Thoracic aorta (tissue), 2 donors: ENCODE measurements at places on chromosomes 11 and 22. TPM values are rescaled to one million over a fixed set of nuclear protein-coding genes. Genes with fewer than 3 reads are reported as not detected.

DNA sequence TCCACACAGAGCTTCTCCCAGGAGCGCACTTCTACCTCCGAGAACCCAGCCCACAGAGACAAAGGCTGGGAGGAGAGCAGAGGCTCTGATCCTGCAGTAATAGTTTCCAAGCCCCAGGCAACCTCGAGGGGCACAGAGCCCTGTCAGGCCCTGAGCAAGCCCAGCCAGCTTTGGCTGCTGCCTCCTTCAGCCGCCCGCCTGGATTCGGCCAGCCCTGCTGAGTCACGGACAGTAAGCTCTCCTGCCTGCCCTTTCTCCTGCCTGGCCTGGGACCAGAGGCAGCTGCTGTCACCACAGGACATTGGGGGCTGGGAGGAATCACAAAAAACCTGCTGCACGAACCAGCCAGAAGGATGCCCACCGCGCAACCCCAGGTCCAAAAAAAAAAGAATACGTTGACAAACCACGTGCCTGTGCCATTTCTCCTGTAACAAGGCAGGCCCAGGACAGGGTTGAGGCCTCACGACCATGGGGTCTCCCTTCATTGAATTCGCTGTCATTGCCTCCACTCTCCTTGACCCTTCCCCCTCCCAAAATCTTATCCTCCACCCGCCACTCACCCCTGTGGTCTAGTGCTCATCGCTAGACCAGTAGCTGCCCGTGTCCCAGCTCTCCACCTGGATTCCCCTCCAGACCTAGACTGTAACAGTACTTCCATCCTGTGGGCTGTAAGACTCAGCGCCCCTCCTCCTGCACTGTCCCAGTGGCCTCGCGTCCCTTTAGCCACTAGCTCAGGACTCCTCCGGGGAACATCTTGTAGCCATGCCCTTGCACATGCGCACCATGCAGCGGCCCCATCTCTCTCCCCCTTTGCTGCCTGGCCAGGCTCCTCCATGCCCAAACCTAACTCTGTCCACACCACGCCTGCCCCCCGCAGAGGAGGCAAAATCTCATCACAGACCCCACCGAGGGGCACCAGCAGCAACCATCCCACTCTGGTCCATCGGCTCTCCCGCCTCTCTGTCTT, 7.4 kb upstream of the SLC22A12 start:
- H3K27me3 ChIP-seq: no peaks in the 10 kb centered on the region
- peaks cover 15% of the 10 kb centered on the region for H3K4me1 ChIP-seq
- no peaks in the 10 kb centered on the region for H3K36me3 ChIP-seq
- no peak for DNase-seq
- H3K4me3 ChIP-seq: no peak overlapping the region

DNA sequence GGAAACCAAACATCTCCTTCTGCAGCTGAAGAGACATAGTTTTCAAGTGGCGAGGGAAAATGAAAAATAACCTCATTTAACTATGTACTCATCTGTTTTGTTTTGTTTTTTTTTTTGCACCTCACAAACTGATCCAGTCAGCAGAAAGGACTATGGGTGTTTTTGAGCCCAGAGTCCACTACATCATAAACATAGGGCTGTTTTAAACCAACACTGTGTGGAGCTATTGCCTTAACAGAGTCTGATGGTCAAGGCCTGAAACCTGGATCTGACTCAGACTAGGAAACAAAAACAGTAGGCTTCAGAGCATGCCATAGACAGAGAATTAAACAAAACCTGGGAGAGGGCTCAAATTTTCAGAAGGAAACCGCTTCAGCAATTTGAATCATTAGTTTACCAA, 99.3 kb upstream of the FSHB start:
- no peaks in the 10 kb centered on the region for H3K4me1 ChIP-seq
- no peak for DNase-seq
- no peak overlapping the region for H3K4me3 ChIP-seq
- H3K27me3 ChIP-seq: no peaks in the 10 kb centered on the region

The C11orf87 gene
- total RNA-seq: not detected

DNA sequence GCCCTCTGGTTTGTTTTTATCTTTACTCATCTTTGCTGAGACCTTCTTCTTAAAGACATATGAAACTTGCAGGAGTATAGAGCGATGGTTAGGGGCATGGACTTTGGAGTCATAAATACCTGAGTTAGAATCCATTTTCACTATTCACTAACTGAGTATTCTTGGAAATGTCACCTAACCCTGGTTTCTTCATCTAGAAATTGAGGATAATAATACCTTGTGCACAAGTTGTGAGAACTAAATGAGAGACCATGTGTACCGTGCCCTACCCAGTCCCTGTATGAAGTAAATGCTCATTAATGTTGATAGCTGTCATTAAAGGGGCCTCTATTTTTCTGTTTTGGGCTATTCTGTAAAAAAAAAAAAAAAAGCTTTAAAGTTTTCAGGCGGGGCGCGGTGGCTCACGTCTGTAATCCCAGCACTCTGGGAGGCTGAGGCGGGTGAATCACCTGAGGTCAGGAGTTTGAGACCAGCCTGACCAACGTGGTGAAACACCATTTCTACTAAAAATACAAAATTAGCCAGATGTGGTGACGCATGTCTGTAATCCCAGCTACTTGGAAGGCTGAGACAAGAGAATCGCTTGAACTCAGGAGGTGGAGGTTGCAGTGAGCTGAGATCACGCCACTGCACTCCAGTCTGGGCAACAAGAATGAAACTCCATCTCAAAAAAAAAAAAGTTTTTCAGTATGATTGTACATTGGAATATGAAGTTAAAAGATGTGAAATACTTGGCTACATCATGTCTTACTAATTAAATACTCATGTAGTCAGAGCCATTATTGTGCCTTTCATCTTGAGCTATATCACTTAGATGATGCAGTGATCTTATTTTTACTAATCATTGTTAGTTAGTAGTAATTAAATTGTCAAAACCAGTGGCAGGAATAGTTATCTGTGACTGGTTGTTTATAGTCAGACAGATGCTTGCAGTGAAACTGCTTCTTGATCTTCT, 95.0 kb downstream of the AMOTL1 start:
- H3K27me3 ChIP-seq: no peaks in the 10 kb centered on the region
- no peak overlapping the region for H3K27ac ChIP-seq
- no peak for DNase-seq
- H3K4me3 ChIP-seq: no peak overlapping the region
- peaks cover 38% of the 10 kb centered on the region for H3K36me3 ChIP-seq

- H3K27me3 ChIP-seq: no peaks in the 10 kb centered on the region
- H3K27ac ChIP-seq: no peak within 1 kb of the TSS
- DNase-seq: no peak
- no peaks in the 10 kb centered on the region for H3K4me1 ChIP-seq
- H3K4me3 ChIP-seq: no peak within 1 kb of the TSS
Observed at GRCh38 chr11:19201737-19202605, at the start of gene CSRP3. CSRP3 (minus strand) TSS chr11:19201983; CDS start chr11:19192448, 9,535 bp downstream.

DNA sequence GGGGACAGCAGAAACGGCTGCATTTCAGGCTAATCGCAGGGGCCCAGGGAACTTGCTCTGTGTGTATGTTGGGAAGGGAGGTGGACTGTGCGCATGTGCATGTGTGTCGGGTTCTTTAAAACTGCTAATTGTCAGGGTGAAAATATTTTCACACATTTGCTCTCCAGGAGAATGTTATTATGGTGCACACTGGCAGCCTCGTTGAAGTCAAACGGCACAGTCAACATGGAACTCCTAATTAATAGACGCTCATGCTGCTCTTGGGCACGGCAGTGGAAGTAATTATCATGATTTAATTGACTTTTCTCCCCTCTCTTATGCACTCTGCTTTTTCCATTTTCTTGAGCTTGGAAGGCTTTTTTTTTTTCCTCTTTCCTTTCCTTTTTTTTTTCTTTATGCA, 92.6 kb downstream of the TSPAN18 start:
- H3K27ac ChIP-seq: no peak overlapping the region
- no peaks in the 10 kb centered on the region for H3K4me1 ChIP-seq
- no peak for DNase-seq
- no peak overlapping the region for H3K4me3 ChIP-seq
- H3K27me3 ChIP-seq: no peaks in the 10 kb centered on the region

The TPP1 gene
- total RNA-seq: 75.6 TPM

The IFITM1 gene
- total RNA-seq: 220 TPM

DNA sequence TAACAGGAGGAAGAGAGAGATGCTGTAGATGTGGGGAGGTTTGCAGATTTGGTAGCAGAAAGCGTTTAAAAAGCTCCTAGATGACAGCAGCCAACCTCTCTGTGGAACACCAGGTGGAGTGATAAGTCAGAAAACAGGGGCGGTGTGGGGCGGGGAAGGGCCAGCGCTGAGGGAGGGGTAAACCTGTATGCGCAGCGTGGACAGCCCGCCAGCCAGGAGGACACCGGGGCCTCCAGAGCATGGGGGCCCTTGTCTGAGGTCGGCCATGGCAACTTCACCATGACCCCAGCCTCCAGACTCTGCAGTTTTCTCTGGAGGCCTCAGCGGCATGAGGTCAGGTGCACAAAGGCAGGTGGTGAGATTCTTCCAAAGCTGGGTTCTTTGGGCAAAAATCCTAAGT, 423.7 kb downstream of the BRD1 start:
- H3K36me3 ChIP-seq: no peaks in the 10 kb centered on the region
- H3K4me3 ChIP-seq: no peak overlapping the region
- no peaks in the 10 kb centered on the region for H3K27me3 ChIP-seq
- no peak for DNase-seq

The OR52A1 gene
- total RNA-seq: not detected

The NEFH gene
- 0.85 TPM for total RNA-seq

- no peak overlapping the region for H3K4me3 ChIP-seq
- no peaks in the 10 kb centered on the region for H3K4me1 ChIP-seq
- no peak for DNase-seq
- H3K36me3 ChIP-seq: no peaks in the 10 kb centered on the region
- no peaks in the 10 kb centered on the region for H3K27me3 ChIP-seq
Observed at GRCh38 chr11:58433638-58434203, 5.8 kb upstream of the OR5B2 start.

DNA sequence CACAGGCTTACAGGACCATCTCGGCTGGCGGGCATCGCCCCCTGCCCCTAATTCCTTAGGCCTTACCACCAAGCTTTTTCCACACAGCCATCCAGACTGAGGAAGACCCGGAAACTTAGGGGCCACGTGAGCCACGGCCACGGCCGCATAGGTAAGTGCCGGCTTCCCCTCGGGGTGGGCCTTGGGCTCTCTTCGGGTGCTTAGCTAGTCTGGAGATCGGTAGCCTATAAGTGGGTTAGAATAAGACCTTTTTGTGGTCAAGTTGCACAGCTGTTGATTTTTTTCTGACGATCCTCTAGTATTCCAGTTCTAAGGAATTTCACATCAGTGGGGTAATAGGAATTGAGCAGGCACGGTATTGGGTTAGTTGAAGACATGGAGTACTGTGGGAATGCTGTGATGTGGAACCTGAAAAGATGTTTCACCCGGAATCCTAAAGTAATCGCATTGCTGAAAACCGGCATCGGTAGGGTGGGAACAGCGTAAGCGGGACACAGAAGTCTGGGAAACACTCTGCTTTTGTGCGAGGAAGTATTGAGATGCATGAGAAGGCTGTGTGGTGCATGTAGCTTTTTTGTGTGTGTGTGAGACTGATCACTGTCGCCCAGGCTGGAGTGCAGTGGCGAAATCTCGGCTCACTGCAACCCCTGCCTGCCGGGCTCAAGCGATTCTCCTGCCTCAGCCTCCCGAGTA, 669 bp downstream of the RPL27A start:
- H3K4me3 ChIP-seq: peak overlapping the region; percentile 72
- H3K36me3 ChIP-seq: peaks cover 27% of the 10 kb centered on the region
- H3K4me1 ChIP-seq: peaks cover 11% of the 10 kb centered on the region
- no peak for DNase-seq

GRCh38 chr11:32109138-32109537, 18.3 kb downstream of the RCN1 start:
- H3K27ac ChIP-seq: no peak overlapping the region
- H3K27me3 ChIP-seq: no peaks in the 10 kb centered on the region
- no peaks in the 10 kb centered on the region for H3K4me1 ChIP-seq
- H3K4me3 ChIP-seq: no peak overlapping the region

The PATE4 gene
- total RNA-seq: not detected

- H3K4me3 ChIP-seq: no peak overlapping the region
- no peaks in the 10 kb centered on the region for H3K36me3 ChIP-seq
- H3K27me3 ChIP-seq: no peaks in the 10 kb centered on the region
Observed at GRCh38 chr11:2311353-2312133, 9.7 kb downstream of the TSPAN32 start.

The FZD4 gene
- total RNA-seq: 75.2 TPM

- peaks cover 36% of the 10 kb centered on the region for H3K4me1 ChIP-seq
- no peaks in the 10 kb centered on the region for H3K36me3 ChIP-seq
- DNase-seq: no peak
- no peaks in the 10 kb centered on the region for H3K27me3 ChIP-seq
- no peak overlapping the region for H3K4me3 ChIP-seq
- no peak overlapping the region for H3K27ac ChIP-seq
Observed at GRCh38 chr22:28231441-28231840, 312.4 kb upstream of the PITPNB start.

GRCh38 chr22:42785706-42786499, 65.2 kb upstream of the A4GALT start:
- no peaks in the 10 kb centered on the region for H3K27me3 ChIP-seq
- DNase-seq: no peak
- no peak overlapping the region for H3K27ac ChIP-seq
- no peaks in the 10 kb centered on the region for H3K4me1 ChIP-seq
- H3K36me3 ChIP-seq: no peaks in the 10 kb centered on the region

GRCh38 chr22:20205464-20205963, 54.7 kb upstream of the CCDC188 start:
- H3K27ac ChIP-seq: no peak overlapping the region
- no peak for DNase-seq
- no peaks in the 10 kb centered on the region for H3K36me3 ChIP-seq

The IGSF22 gene
- not detected for total RNA-seq

The MS4A4A gene
- 44.9 TPM for total RNA-seq

The DKK3 gene
- 847 TPM for total RNA-seq

DNA sequence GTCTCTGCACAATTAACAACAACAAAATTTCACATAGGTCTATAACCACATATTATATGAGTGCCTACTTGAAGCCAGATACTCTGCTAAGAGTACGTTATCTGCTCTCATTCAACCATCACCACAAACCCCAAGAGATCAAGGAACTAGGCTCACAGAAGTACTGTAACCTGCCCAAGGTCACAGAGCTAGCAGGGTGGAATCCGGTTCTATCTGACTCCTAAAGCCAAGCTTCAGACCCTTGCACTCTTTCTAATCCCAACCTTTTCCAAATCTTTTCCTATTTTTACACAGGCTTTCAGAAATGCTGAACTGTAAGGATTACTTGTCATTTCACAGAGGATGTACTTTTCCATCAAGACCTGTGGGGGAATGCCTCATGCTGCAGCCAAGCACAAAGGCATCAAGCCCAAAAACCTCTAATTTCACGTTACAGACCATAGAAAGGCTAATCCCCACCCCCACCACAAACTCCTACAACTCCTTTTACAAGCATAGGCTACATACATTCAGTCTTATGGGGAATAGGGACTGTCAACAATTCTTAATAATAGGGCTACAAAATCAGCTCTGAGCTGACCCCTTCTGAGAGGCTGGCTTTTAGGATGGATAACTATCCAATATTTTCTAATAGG, 927 bp downstream of the PRCP start:
- DNase-seq: no peak
- H3K4me1 ChIP-seq: peaks cover 26% of the 10 kb centered on the region
- H3K4me3 ChIP-seq: peak overlapping the region; percentile 92
- peak overlapping the region; percentile 93 for H3K27ac ChIP-seq
- no peaks in the 10 kb centered on the region for H3K27me3 ChIP-seq
- H3K36me3 ChIP-seq: no peaks in the 10 kb centered on the region

GRCh38 chr11:111148121-111148520, 97.4 kb upstream of the POU2AF2 start:
- DNase-seq: no peak
- H3K27me3 ChIP-seq: no peaks in the 10 kb centered on the region
- no peak overlapping the region for H3K27ac ChIP-seq
- no peaks in the 10 kb centered on the region for H3K4me1 ChIP-seq

- no peak overlapping the region for H3K4me3 ChIP-seq
- no peaks in the 10 kb centered on the region for H3K4me1 ChIP-seq
- H3K27ac ChIP-seq: no peak overlapping the region
- H3K36me3 ChIP-seq: no peaks in the 10 kb centered on the region
- H3K27me3 ChIP-seq: no peaks in the 10 kb centered on the region
- no peak for DNase-seq
Observed at GRCh38 chr11:5553343-5553742, 5.0 kb upstream of the OR52H1 start.
